ENCODE measurements at places on chromosomes 12 and 14.
A peak's percentile ranks its signal among the peaks of the same experiment; 100 is the strongest.

DNA sequence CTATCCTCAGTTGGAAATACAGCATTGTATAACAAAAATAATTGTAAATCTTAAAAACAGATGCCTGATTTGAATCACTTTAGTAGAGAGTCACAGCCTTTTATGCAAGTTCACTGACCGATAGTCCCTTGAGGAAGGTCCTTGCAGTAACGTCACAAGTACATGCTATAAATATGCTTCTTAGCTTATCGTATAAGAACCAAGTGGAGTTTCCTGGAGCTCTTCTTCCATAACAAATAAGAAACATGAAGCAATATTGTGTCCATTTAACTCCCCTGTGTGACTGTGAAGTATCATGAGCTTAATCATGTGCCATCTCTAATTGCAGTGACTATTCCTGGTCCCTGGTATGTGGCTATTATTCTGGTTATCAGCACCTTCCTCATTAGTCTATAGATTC, 107.9 kb downstream of the SLC38A4 start:
- DNase-seq = no peak

DNA sequence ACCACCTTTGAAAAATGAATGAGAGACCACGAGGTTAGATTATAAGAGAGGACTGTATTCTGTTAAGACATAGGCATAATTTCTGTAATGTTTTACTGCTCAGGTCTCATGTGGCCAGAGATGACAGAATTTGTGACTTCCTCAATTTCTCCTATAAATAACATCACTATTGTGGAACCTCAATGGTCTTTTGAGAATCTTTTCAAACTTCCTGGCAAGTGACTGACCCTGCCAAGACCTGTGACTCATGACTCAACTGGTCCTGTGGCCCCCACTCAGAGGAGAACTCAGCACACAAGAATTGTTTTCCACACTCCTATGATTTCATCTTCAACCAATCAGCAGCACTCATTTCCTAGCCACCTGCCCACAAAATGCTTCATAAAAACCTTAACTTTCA, 508.2 kb upstream of the ATP2B1 start:
- peak; percentile 84 for DNase-seq

DNA sequence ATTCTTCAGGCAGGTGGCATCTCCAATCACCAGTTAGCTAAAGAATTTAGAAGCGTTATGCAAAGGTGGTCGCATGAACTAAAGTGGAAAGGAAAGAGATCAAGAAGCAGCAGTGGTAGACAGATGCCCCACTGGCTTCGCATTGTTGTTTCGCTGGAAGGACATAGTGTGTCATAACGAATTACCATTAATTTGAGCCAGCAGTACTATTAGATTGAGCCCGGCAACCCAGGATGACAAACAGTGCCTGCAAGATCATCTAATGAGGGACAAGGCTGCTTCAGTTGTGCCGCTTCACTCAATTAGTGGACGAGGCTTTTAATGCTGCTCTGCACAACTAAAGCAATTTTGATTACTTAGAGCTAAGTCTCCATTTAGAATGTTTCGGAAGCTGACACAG, 274.5 kb upstream of the SOX5 start:
- DNase-seq = no peak

DNA sequence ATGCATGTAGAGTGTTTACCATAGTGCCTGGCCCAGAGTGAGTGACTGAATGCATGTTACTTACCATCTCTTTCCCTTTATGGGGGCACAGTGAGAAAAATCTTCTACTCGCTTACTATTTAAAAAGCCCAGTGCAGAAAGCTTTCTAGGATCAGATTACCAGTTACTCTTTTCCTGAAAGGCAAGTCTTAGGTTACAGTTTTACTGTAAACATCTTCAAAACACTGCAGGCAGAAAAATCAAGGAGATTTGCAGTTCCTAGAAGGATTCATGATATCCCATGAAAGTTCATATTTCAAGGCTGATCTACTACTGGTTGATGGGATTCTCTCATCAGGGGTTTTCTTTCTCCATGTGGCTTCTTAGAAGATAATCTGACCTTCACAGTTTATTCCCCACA, 29.3 kb upstream of the DAAM1 start:
- no peak for DNase-seq

GRCh38 chr12:12334367-12335040, 15.5 kb downstream of the MANSC1 start:
- DNase-seq = peak; percentile 47

DNA sequence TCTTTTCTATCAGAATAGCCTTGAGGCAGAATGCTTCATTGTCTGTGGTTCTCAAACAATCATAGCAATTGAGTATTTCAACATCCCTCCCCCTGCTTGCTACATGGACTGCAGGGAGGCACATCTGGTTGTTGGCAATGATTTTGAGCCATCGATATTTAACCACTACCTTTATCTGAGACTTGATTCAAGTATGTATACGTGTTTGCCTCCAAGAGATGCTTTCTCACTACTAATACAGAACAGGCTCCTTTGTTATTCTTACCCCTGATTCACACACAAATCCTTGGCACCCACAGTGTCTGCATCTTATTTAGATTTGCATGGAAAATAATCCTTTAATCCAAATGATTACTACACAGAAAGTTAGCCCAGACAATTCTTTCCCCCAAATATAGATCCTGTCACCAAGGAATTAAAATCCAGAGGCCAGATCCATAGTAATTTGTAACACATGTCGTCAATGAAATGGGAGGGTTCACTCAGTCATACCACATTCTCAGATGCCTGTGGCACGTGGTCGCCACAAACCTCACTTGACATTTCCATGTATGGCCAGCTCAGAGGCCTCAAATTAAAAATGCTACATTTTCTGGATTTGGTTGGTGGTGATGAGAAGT, 199.3 kb downstream of the ITPR2 start:
- no peak for DNase-seq

DNA sequence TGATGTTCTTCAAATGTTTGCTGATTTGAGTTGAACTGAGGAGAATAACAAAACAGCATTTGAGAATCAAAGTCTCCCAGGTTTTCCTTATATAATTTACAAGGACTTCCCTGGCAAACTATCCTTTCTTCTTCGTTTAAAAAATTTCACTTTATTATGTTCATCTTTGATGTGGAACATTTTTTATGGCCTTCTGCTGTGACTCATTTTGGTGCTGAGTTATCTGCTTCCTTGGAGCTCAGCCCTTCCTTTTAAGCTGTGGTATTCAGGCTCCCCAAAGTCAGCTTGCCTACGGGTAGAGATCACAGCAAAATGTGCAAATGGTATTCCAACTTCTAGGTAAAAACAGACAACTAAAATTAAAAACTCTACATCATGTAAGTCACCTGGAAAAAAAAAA, 1.4 kb upstream of the ANO4 start:
- DNase-seq = no peak
